Glutamatergic neuron (in vitro differentiated cells): ENCODE measurements at places on chromosomes 4 and X.

- peak; percentile 67 for DNase-seq
These were observed 47.7 kb downstream of the SPRY1 start for GRCh38 chr4:123444290-123444731.

DNA sequence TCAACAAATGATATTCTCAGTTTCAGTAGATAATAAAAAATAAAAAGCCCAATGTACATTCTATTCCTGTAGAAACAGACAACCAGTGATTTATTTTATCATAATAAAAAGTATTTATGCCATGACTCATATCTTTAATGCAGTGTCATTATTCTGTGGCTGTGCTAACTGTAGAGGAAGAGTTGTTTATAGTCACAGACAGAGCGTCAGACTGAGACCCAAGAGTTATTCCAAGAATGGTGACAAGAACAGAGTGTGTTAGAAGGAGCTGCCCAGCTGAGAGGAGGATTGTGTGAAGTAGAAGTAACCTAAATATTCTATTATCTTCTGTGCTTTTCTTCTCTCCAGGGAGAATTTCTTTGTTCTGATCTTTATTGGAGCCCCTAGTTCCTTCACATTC lies 210.7 kb downstream of the PPP1R2C start:
- DNase-seq, result no peak

DNA sequence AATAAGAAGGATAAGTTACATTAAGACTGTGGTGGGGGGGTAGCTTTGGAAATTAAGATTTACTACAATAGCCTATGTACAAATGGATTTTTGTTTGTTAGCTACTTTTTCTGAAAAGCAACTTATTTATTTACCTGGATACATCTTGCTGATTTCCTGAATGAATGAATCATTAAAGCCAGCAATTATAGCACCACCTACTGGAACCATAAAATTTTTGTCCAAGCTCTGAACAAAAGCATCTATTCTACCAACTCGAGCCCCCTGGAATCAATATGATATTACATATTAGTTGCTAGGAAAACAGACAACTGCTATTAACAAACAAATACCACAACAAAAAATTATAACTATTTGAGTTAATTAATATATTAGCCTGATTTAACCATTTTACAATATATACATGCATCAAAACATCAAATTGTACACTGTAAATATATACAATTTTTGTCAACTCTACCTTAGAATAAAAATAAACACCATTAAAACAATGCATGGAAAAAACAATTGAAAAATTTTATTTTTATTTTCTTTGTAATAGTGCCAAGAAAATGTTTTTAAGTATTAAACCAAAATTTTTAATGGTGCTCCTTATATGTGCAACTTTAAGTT lies 15.3 kb downstream of the SEPSECS start:
- DNase-seq, result no peak

- DNase-seq, result no peak
These were observed 4.4 kb upstream of the PRDX4 start for GRCh38 chrX:23662853-23663252.

DNA sequence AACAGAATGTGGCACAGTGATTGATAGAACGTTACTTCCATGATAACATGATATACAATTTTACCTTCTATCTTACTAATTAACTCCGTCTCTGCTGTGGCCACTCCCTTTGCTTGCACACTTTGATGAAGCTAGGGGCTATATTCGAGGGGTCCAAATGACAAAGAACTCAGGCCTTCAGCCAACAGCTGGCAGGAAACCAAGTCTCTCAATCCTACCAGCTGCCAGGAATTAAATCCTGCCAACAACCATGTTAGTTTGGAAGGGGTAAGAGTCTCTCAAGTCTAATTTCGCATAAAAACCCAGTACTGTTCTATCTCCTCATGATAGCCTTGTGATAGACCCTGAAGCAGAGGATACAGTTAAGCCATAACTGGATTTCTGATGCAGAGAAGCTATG lies 1122.9 kb upstream of the PCDH10 start:
- no peak for DNase-seq

DNA sequence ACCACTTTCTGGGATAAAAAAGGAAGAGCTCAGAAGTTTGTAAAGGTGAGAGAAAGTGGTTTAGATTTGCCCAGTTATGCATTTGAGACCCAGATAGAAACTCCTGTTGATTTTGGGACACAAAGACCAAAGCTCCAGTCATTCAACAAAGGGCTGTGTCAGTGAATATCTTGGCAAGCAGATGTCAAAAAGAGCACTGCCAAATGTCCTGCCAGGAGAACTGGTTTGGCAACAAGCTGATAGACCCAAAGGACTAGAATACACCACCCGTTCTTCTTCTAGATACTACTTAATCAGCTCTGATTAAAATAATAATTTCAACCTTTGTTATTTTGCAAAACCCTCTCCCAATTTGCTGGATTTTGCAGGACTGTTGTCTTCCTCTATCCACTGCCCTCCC lies 121.4 kb downstream of the NHS start:
- no peak for DNase-seq

DNA sequence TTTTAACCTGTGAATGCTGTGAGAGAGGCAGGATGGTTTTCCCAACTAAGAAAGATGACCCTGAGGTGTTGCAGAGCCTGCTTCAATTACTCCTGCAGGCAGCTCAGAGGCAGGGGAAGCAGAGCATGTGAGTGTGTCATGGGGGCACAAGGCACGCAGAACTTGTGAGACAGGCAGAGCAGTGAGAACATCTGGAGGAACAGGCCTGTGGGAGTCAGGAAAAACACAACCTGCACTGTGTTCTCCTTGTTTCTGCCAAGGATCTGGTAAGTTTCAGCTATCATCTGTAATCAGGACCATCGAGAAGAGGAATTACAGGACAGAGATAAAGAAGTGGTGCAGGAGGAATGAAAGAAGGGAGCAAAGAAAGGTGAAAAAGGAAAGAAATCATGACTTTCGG lies 741.8 kb upstream of the INTU start:
- no peak for DNase-seq

GRCh38 chr4:150242820-150243458 lies 164.7 kb downstream of the DCLK2 start:
- peak; percentile 45 for DNase-seq
